ENCODE measurements at places on chromosomes 12 and 14. TPM values are rescaled to one million over a fixed set of nuclear protein-coding genes. Genes with fewer than 3 reads are reported as not detected.

Gene AQP6
- 0.02 TPM for total RNA-seq

Gene DYRK2
- 14.4 TPM for total RNA-seq

Gene KITLG
- 21.9 TPM for total RNA-seq

Gene PIWIL1
- total RNA-seq, result not detected

Gene TMTC2
- total RNA-seq, result 1.1 TPM

Gene ABCB9
- 12.1 TPM for total RNA-seq

Gene DIO3
- total RNA-seq, result 0.13 TPM

Gene KLRC4
- not detected for total RNA-seq

Gene BCL11B
- total RNA-seq, result 0.44 TPM

Gene KRT86
- 27.0 TPM for total RNA-seq
